ENCODE measurements at places on chromosomes 12 and 14. TPM values are rescaled to one million over a fixed set of nuclear protein-coding genes. Genes with fewer than 3 reads are reported as not detected.

The STAB2 gene
- not detected for total RNA-seq

The KCNA1 gene
- total RNA-seq = not detected

The NEUROD4 gene
- total RNA-seq = not detected

The ADAM20 gene
- 0.04 TPM for total RNA-seq

The NOC4L gene
- total RNA-seq = 16.9 TPM

The PARP11 gene
- 6.4 TPM for total RNA-seq

The SAMD15 gene
- 0.19 TPM for total RNA-seq

The FOXA1 gene
- not detected for total RNA-seq

The KLRB1 gene
- total RNA-seq = not detected

The SPTB gene
- total RNA-seq = not detected

The LRFN5 gene
- not detected for total RNA-seq

The KERA gene
- not detected for total RNA-seq

The FZD10 gene
- 0.04 TPM for total RNA-seq

The ASB2 gene
- total RNA-seq = not detected

The ABCD2 gene
- total RNA-seq = not detected

The DPF3 gene
- 0.16 TPM for total RNA-seq

The ADGRD1 gene
- total RNA-seq = not detected

The SERPINA9 gene
- total RNA-seq = not detected

The RDH12 gene
- total RNA-seq = 0.15 TPM

The TMEM253 gene
- total RNA-seq = 0.31 TPM

The PAX9 gene
- 0.04 TPM for total RNA-seq

The RAD9B gene
- 0.19 TPM for total RNA-seq

Data from hair follicular keratinocyte (primary cell).